Adrenal gland (tissue), 19 donors: ENCODE measurements at places on chromosomes 16 and 17. TPM values are rescaled to one million over a fixed set of nuclear protein-coding genes. Genes with fewer than 3 reads are reported as not detected.

The CA4 gene
- 0.42 TPM for polyA plus RNA-seq

The CES5A gene
- polyA plus RNA-seq = 0.22 TPM

The TMED6 gene
- polyA plus RNA-seq = 0.22 TPM

The TBX2 gene
- 2.4 TPM for polyA plus RNA-seq

The ANKRD40CL gene
- polyA plus RNA-seq = not detected

The GNG13 gene
- polyA plus RNA-seq = not detected

The KRT40 gene
- not detected for polyA plus RNA-seq

The ARHGAP27 gene
- 19.4 TPM for polyA plus RNA-seq

The EME1 gene
- 1.5 TPM for polyA plus RNA-seq

The OTOP2 gene
- 0.03 TPM for polyA plus RNA-seq

The GLIS2 gene
- 2.0 TPM for polyA plus RNA-seq
